ENCODE measurements at places on chromosomes 5 and 9.

GRCh38 chr9:3856592-3856991, 330.8 kb upstream of the RFX3 start:
- no peak for DNase-seq

GRCh38 chr9:132637351-132637750, 32.4 kb downstream of the DDX31 start:
- DNase-seq, result peak; percentile 70

GRCh38 chr5:72386639-72387038, 66.5 kb downstream of the PTCD2 start:
- no peak for DNase-seq

- no peak for DNase-seq
These were observed 67.9 kb downstream of the TNC start for GRCh38 chr9:115050002-115050490.

DNA sequence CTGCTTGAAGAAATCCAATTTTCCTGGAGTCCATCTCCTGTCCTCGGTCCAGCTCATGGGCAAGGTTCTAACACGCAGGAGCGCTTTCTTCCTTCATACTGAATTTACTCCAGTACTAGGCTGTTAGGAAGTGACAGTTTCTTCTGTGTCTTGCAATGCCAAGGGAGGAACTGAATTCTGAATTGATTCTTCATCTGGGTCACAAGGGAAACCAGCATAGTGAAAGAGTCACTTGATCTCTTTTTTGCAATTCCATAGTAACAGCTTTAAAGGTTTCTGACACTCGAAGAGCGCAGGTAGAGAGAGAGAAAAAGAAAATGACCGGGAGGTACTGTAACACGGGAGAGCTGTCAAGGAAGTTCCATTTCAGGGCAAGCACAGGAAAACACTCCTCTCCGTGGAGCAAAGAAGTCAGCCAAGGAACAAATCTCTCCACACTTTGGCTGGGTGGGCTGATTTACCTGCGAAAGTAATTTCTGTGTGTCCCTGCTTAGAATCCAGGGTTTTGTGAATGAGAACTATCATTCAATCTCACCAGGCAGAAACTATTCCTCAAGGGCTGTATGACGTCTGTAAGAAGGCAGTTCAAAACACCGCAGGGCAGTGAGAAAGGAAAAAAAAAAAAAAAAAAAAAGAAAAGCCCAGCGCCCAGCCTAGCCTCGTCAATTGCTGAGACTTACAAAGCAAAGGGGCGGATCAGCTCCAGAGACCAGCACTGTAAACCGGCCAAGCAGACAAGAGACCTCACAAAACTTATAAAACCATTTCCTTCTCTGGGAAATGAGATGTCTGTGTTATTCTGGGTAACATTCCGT, 617.8 kb downstream of the PDE4D start:
- DNase-seq, result no peak

DNA sequence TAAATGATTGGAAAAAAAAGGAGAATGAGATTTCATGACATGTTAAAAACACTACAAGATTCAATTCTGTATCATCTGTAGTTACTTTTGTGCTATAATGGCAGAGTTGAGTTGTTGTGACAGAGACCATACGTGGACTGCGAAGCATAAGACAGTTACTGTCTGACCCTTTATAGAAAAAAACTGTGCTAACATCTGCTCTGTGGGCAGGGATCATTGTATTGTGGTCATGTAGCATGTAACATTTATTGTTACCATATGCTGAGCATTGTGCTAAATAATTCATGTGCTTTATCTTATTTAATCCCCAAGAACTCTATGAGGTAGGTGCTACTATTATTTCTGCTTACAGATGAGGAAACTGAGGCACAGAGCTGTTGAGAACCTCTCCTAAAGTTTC, 147.3 kb upstream of the HMHB1 start:
- DNase-seq, result no peak

- no peak for DNase-seq
These were observed 1.9 kb upstream of the SPDL1 start for GRCh38 chr5:169581580-169582227.

GRCh38 chr9:92749071-92749933, 15.3 kb downstream of the BICD2 start:
- DNase-seq, result peak; percentile 98

- DNase-seq, result no peak
These were observed 160.1 kb upstream of the SHB start for GRCh38 chr9:38229104-38229500.

DNA sequence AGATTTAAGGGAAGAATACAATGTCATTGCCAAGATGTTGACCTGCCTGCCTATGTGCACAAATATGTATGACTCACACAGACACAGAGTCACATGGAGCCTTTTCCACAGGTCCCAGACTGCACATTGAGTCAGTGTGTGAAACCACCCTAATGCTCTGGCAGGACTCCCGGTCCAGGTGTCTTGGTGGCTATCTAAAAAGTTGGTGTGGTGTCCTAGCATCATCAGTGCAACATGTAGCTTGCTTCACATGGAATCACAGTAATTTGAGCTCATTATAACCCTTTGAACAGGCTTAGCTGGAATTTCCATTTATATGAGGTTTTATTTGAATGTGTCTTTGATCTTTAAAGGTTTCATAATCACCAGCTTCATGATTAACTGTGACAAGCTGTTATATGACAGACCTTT, 10.7 kb downstream of the IFNA5 start:
- peak; percentile 4 for DNase-seq

DNA sequence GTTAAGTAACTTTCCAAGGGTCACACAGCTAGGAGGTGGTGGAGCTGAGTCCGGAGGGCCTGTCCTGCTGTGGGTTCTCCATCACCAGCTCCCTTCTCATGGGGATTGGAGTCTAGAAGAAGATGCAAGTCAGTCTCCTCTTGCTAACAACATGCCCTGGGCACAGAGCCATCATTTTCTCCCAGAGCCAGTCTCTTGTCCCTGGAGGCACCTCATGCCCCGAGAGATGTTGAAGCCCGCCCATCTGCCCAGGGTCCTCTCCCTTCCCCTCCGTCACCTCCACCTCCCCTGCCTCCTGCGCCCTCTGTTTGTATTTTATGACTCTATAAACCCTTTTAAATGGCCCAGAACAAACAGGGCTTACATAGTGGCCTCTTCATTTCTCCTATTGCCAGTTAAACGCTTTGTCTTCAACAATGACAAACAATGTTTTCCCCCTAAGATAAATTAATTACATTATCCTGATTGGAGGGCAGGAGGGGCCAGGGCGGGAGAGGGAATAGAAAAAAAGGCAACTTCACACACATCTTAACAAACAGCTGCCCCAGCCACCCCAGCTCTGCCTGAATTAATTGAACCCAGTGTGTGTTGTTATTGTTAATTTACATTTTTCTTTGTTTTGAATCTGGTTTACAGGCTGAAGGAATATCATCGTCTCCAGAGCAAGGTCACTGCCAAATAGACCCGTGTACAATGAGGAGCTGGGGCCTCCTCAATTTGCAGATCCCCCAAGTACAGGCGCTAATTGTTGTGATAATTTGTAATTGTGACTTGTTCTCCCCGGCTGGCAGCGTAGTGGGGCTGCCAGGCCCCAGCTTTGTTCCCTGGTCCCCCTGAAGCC, 55.8 kb downstream of the ASS1 start:
- DNase-seq, result no peak

GRCh38 chr9:85528142-85528541, 213.6 kb downstream of the AGTPBP1 start:
- no peak for DNase-seq

- DNase-seq, result no peak
These were observed 243.8 kb downstream of the CEMIP2 start for GRCh38 chr9:71524516-71524915.

DNA sequence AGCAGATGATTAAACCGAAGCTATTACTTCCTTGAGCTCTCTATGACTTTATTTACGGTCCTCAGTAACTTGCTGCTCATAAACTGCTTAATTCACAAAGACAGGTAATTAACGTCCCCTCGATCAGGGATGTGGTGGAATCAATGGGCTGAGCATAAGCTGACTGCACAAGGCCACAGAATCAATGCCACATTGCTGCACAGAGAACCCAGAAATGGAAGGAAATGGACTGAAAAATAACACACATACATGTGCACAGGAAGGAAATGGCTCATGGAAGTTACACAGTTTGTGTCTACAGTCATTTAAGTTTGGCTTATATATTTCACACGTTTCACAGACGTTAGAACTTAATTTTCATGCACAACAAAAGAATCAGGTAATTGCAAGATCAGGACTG, 118.3 kb upstream of the KLF9 start:
- DNase-seq, result no peak

DNA sequence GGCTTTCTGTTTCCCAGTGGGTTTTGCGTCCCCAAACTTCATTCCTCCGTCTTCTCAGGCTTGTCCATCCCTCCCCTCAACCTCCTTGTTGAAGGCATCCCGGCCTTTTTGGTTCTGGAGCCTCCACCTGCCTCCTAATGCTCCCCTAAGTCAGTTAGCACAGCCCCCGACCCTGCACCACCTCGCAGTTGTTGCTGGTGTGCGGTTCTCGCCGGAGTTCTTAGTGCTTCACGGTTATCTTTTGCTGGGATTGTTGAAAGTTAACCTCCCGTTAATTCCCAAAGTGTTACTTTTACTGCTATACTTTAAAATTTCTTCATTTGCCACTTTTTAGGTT, 447 bp downstream of the UBLCP1 start:
- no peak for DNase-seq

DNA sequence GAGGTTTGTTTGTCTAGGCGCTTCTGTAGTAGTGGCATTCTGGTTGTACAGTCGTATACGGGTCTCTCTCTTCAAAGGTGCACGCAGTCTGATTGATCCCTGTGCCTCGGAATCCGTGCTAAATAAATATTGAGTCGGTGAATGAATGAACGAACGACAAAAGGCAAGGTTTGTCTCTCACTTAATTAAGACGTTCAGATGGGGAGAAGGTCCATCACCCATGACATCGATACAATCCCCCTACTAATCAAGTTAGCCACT, 500 bp upstream of the CREBRF start:
- no peak for DNase-seq

GRCh38 chr5:95841914-95842812, 19.6 kb upstream of the GLRX start:
- no peak for DNase-seq

GRCh38 chr9:78397454-78397853, 100.5 kb downstream of the PSAT1 start:
- peak; percentile 60 for DNase-seq

DNA sequence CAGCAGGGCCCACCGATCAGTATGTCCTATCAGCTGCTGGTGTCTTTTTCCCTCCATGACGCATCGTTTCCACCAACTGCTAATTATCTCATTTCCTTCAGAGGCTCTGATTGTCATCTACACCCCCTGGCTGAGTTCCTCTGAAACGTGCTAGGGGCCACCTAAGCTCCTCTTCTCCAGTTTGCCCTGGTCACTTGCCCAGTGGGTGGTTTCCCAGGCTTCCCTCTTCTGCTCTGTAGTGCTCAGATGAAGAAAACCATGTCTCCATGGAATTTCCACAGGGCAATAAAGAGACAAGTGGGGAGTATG, 65.3 kb downstream of the TSTD2 start:
- no peak for DNase-seq

DNA sequence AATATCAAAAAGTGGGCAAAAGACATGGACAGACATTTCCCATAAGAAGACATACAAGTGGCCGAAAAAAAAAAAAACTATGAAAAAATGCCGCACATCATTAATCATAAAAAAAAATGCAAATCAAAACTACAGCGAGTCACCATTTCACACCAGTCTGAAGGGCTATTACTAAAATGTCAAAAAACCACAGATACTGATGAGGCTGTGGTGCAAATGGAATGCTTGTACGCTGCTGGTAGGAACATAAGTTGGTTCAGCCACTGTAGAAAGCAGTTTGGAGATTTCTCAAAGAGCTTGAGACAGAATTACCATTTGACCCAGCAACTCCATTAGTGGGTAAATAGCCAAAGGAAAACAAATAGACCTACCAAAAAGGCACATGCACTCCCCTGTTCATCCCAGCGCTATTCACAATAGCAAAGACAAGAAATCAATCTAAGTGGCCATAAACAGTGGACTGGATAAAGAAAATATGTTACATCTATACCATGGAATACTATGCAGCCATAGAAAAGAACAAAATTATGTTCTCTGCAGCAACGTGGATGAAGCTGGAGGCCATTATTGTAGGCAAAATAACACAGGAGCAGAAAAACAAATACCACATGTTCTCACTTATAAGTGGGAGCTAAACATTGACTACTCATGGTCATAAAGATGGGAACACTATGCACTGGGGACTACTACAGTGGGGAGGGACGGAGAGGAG, 110.6 kb upstream of the BOD1 start:
- no peak for DNase-seq

- no peak for DNase-seq
These were observed 180.7 kb upstream of the TARS1 start for GRCh38 chr5:33260098-33260497.

- peak; percentile 70 for DNase-seq
These were observed 141.3 kb upstream of the ALDH1B1 start for GRCh38 chr9:38251036-38251860.

DNA sequence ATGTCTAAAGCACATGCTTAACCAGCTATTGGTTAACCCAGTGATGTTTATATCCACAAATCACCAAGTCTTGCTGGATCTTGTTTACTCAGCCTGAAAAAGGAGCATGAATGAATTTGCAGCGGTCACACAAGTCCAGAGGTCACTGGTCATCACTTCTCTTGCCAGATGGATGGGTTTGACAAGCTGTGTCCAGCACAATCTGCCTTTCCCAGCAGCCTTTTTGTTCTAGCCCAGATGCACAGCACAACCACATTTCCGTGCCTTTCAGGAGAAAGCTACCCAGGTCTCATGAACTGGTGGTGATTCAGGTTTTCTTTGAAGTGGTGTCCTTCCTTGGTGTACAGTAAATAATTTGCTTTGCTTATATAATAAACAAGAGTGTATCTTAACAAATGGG, 32.1 kb downstream of the TMEM252 start:
- no peak for DNase-seq

- no peak for DNase-seq
These were observed 168.3 kb downstream of the LPAR1 start for GRCh38 chr9:110869931-110870330.

DNA sequence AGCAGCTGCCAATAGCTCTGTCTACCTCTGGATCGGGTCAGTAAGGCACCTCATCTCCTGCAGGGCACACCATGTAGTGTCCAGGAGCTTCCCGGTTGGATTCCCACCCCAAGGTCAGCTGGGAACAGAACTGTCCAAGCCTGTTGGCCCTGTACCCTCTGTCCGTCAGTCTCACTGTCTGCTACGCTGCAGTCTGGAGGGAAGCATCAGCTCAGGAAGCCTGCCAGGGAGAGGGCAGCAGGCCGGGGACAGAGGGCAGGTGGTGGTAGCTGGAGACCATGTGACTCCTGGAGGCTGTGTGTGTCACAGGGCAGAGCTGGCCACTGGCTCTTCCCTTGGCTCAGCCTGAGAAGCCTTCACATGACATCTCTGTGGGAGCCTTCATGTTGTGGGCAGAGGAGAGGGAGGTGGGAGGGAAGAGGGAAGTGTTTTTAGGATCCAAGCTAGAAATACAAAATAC, 134.5 kb downstream of the SEC61B start:
- DNase-seq, result no peak

All from NCI-H524 treated with DMSO at 0.1 percent for 48 hours (cell line).